ENCODE measurements at places on chromosomes 12 and 14. TPM values are rescaled to one million over a fixed set of nuclear protein-coding genes. Genes with fewer than 3 reads are reported as not detected.
A peak's percentile ranks its signal among the peaks of the same experiment; 100 is the strongest.

Gene MUCL1
- not detected for total RNA-seq

GRCh38 chr12:70885956-70886355 lies 34.6 kb downstream of the PTPRR start:
- DNase-seq = no peak

GRCh38 chr14:98890556-98891340 lies 381.2 kb downstream of the BCL11B start:
- DNase-seq = no peak

DNA sequence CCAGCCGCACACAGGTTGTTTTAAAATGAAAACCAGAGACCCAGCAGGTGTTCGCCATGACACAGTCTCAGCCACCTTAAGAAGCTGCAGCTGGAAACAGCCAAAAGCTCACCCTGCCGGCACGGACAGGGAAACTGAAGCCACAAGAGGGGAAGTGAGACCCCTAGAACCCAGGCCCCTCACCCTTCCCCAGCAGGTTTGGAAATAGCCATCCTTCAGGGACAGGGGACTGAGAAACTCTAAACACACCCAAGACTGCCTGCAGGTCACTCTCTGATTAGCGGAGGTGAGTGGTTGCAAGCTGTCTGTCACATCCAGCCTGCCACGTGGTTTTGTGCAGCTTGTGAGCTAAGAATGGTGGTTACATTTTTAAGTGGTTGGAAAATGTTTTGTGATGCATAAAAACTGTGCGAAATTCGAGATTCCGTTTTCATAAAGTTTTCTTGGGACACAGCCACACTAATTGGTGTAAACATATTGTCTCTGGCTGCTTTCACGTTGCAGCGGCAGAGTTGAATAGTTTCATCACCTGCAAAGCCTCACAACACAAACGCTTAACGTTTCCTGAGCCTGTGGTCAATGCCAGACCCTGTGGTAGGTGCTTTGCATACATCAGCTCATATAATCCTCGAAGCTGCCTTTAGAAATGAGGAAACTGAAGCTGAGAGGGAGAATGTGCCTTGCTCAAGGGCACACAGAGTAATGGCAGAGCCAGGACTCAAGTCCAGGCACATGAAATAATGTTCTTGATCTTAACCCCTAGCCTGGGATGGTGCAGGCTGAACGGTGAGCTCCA lies 1.7 kb upstream of the SELPLG start:
- no peak for DNase-seq

GRCh38 chr14:65101631-65102440 lies 481 bp downstream of the MAX start:
- no peak for DNase-seq

- DNase-seq = no peak
Observed at GRCh38 chr12:115984616-115985015, 292.9 kb downstream of the MED13L start.

DNA sequence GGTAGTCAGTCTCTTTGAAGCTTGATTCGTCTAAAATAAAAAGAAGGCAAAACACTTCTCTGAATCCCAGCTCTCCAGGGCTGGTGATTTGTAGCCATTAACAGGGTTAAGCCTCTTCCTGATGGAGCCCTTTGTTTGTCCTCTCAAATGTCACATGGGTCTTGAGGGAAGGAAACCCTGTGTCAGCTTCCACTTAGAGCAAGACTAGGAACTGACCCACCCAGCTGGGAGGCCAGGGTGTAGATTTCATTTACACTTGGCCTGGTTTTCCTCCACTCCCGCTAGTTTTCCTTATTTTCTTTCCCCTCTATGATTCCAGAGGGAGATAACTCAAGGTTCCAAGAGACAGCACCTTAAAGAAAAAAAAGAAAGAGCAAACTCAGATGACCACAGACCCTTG lies 230.5 kb upstream of the EGLN3 start:
- DNase-seq = no peak

- DNase-seq = no peak
Observed at GRCh38 chr14:70901269-70901668, 6.0 kb upstream of the PCNX1 start.

DNA sequence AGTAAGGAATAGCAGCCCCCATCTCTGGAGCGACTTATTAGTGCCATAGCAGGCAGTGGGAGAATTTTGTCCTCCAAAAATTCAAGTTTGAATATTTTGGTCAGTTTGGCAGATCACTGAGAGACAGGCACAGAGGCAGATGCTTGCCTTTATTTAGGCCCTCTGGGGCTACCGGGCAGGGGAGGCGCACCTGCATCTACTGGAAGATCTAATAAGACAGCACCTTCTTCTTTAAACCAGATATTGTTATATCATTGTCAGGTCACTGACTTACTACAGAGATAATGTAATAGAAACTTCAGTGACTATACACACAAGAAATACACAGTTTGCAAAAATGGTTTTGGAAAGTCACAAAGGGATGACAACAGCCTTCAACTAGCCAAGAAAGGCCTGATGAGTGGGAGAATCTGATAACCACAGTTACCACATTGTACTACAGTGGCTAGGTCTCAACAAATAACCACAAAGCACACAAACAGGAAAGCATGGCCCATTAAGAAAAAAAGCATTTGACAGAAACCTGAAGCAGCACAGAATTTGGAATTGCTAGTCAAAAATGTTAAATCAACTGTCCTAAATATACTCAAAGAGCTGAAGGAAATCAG lies 56.8 kb downstream of the CDK17 start:
- no peak for DNase-seq

- peak; percentile 78 for DNase-seq
Observed at GRCh38 chr12:128076188-128076587, 190.8 kb upstream of the TMEM132C start.

DNA sequence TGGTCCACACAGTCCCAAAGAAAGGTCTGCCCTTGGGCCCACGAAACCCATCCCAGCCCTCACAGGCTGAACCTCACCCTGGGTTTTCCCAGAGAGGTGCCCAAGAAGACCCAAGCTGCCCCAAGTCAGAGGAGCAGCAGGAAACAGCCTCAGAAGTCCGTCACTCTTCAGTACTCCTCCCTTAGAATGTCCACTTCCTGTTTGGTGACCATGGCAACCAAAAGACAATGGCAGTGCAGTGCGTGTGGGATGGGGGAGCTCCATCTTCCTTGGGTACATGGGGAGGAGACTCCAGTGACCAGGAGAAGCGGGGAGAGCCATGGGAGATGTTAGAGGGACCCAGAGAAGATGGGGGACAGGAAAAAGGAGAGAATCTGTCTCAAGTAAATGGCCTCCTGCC lies 11.3 kb downstream of the SELPLG start:
- DNase-seq = no peak

GRCh38 chr12:79008591-79008990 lies 144.0 kb downstream of the SYT1 start:
- no peak for DNase-seq

GRCh38 chr14:68950111-68950510 lies 29.0 kb downstream of the ACTN1 start:
- no peak for DNase-seq

DNA sequence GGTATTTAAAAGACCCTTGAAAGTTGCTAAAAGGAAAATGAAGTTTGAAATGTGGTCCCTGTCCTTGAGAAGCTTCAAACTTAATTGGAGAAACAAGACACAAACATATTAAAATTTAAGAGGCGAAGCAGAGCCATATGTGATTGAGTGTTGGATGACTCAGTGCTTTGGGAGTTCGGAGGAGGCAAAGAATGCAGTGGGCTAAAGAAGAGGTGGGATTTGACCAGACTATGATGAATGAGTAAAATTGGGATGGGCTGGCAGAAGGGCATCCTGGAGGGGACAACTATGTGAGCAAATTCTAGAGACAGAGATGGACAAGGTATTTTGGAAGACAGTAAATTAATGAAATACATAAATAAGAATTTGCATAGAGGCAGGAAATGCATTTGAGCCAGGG lies 358.6 kb downstream of the EGLN3 start:
- DNase-seq = no peak

Gene SERPINA9
- not detected for total RNA-seq

Gene MTHFD1
- 28.6 TPM for total RNA-seq

Gene SRGAP1
- 30.0 TPM for total RNA-seq

GRCh38 chr14:90607141-90607540 lies 209.1 kb downstream of the TTC7B start:
- no peak for DNase-seq

Gene SLC38A4
- not detected for total RNA-seq

DNA sequence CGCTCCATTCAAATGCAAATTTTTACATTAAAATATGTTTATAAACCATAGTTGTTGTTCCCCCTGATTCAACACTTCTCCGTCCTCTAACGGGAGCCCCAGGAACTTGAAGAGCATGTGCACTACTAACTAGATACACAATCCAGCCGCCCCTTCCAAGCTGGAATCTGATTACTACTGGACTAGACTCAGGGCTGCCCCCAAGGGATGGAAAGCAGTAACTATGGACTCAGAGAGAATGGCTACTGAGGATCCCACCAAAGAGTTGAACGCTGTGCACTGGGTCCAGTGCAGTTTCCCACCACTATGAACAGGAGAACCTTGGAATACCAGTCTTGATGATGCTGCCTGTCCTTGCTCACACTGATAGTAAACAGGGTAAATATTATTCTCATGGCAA lies 48.6 kb upstream of the PCNX1 start:
- no peak for DNase-seq

- DNase-seq = no peak
Observed at GRCh38 chr12:125406131-125406530, 340.9 kb downstream of the AACS start.

GRCh38 chr12:18549598-18549997 lies 188.2 kb downstream of the PLCZ1 start:
- no peak for DNase-seq

DNA sequence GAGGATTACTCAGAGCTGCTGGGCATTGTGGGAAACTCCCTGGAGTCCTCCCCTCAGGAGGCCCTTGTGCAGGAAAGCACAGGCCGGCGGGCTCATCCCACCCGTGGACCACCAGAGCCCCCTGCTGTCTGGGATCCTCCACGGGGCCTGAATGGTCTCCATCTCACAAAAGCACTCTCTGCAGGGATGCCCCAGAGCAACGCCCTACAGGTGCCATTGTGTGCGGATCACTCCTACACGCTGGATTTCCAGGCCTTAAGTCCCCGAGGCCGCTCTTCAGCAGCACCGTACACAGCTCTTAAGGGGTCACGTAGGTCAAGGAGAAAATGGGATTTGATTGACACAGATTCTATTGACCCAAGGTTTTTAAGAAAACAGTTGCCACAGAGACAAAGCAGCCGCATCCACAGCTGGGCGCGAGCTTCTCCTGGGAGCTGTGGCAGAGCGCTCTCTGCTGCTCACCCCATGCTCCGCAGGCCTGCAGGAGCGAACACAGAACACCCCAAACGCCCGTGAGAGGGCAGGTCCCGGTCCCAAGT lies 36.7 kb upstream of the RIMBP2 start:
- DNase-seq = no peak

Gene TEX52
- total RNA-seq = not detected

Gene CTSG
- not detected for total RNA-seq

DNA sequence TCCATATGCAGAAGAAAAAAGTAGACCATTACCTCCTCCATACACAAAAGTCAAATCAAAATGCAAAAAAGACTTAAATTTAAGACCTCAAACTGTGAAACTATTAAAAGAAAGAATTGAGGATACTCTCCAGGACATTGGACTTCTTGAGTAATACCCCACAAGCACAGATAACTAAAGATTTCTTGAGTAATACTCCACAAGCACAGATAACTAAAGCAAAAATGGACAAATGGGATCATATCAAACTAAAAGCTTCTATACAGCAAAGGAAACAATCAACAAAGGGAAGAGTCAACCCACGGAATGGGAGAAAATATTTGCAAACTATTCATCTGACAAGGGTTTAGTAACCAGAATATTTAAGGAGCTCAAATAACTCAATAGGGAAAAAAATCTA lies 427.9 kb downstream of the CCDC91 start:
- no peak for DNase-seq

DNA sequence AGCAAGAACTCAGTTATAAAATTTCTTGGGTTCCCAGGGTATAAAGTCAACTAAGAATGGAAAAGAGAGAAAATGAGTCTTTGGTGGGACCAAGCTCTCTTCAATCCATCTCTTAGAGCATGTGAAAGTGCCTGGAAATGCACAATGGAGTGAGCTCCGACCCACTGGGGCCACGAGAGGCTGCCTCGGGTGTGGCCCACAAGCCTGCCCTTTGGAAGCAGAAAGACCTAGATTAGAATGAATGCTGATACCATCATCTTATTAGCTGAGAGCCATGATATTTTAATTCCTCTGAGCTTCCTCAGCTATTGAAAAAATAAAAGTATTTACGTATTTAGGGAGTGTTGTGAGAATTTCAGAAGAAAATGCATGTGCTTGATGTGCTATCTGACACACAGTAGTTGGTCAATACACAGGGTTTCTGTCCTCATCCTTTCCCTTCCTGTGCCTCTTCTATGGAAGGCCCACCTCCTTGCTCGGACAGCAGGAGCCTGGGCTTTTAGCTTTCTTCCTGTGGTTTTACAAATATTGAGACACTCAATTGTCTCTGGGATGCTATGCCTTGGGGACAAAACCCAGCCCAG lies 42.5 kb downstream of the VDR start:
- DNase-seq = no peak

- DNase-seq = peak; percentile 30
Observed at GRCh38 chr14:39145266-39145966, 24.7 kb downstream of the TRAPPC6B start.

- peak; percentile 6 for DNase-seq
Observed at GRCh38 chr14:96953087-96953874, 156.1 kb downstream of the VRK1 start.

Gene DPY19L2
- total RNA-seq = 0.70 TPM

- no peak for DNase-seq
Observed at GRCh38 chr14:90273532-90273931, 17.2 kb downstream of the PSMC1 start.

GRCh38 chr12:83471341-83471740 lies 784.6 kb downstream of the TMTC2 start:
- DNase-seq = no peak

GRCh38 chr14:35395283-35395682 lies 9.3 kb downstream of the NFKBIA start:
- DNase-seq = no peak

Gene PPP1R1A
- total RNA-seq = 9.2 TPM

Gene VCPKMT
- 5.0 TPM for total RNA-seq

Gene SLC24A4
- total RNA-seq = not detected

GRCh38 chr12:1102791-1103450 lies 111.9 kb downstream of the ERC1 start:
- no peak for DNase-seq

GRCh38 chr14:68140076-68140741 lies 320.6 kb downstream of the RAD51B start:
- DNase-seq = peak; percentile 96

GRCh38 chr14:22798528-22798927 lies 16.7 kb downstream of the SLC7A7 start:
- no peak for DNase-seq
